Prostate gland (tissue), 2 donors: ENCODE measurements at places on chromosomes 2 and 18. TPM values are rescaled to one million over a fixed set of nuclear protein-coding genes. Genes with fewer than 3 reads are reported as not detected.

Gene LOXHD1
- total RNA-seq, result 1.4 TPM

Gene COL4A3
- 7.0 TPM for total RNA-seq

Gene IRS1
- 40.6 TPM for total RNA-seq

DNA sequence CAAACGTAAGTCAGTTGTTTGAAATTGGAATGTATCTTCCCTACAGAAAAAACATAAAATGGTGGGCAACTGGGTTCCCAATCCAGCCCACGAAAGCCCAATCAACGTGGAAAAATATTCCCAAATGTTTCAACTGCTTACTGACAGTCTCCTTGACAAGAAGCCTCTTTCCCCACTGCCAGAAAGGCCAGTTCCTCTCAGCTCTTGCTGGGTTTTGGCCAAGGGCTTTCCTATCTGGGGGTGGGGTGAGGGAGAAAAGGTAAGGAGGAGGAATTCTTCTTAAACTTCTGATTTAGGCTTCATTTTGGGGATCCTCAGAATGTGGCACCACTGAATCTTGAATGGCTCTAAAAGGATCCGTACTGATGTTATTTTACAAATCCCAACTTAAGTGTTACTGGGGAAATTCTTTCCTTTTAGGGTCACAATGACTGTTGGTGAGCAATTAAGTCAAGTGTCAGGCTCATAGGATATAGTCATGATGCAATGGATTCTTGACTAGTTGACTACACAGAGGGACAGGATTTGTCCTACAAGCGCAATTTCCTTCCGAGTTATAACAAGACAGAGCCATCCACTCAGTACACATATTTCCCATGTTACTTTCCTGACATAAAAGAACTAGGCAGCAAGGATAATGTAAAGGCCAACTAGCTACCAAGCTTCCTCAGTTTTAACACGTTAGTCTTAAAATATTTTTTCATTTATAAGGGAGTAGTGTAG is 73.6 kb downstream of the SPRED2 start:
- H3K27ac ChIP-seq, result no peak overlapping the region
- H3K4me1 ChIP-seq, result no peaks in the 10 kb centered on the region
- no peaks in the 10 kb centered on the region for H3K36me3 ChIP-seq
- H3K4me3 ChIP-seq, result no peak overlapping the region

GRCh38 chr2:150320608-150321007 is 166.9 kb downstream of the RND3 start:
- no peak overlapping the region for H3K27ac ChIP-seq
- DNase-seq, result no peak
- no peak overlapping the region for H3K4me3 ChIP-seq
- H3K27me3 ChIP-seq, result no peaks in the 10 kb centered on the region
- no peaks in the 10 kb centered on the region for H3K4me1 ChIP-seq

DNA sequence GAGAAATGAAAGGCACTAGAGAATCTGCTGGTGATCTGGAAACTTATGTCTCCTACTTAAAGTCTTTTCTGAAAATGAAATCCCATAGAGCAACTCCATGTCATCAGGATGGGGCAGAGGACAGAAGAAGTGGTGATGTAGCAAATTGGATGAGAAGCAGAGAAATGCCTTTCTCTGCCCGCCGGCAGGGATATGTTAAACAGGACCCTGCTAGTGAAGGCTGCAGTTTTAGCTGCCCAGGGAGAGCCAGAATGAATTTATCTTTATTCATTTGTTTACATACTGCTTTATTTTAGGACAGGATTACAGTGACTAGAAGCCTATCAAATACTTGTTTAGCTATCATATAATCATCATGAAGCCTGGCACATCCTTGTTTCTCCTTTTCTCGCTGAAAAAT is 247.0 kb downstream of the DOK6 start:
- H3K4me1 ChIP-seq, result no peaks in the 10 kb centered on the region
- no peaks in the 10 kb centered on the region for H3K36me3 ChIP-seq
- no peak overlapping the region for H3K27ac ChIP-seq
- no peak for DNase-seq
- H3K27me3 ChIP-seq, result no peaks in the 10 kb centered on the region
- H3K4me3 ChIP-seq, result no peak overlapping the region

DNA sequence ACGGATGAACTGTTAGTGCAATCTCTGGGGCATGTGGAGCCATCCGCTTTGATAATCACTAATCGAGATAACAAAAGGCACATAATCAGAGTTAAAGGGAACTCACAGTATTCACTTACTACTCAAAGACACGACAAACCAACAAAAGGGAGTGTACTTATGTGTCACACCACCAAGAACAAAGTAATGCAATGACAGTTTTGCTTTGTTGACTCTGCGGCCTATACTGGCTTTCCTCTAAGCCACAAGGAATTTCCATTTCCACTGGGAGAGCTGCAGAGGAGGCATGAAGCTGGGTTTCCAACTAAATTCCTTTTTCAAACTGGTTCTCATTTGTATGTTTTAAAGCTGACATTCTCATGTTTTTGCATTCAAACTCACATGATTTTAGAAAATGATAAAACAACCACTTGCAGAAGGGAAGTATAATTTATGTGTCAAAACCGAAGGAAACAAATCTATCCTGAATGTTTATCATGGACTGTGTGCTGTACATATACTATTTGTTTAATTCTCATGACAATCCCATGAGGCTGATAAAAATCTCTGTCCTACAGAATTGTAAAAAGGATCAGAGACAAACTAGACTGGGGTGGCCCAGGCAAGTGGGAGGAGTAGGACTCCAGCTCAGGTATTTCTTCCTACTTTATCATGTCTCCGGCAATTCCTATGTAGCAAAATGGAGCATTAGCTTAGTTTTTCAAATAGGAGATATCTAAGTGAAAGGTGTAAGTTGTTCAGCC is 149.6 kb upstream of the SMAD7 start:
- no peak for DNase-seq
- H3K4me1 ChIP-seq, result no peaks in the 10 kb centered on the region
- no peak overlapping the region for H3K4me3 ChIP-seq
- H3K36me3 ChIP-seq, result no peaks in the 10 kb centered on the region

- no peaks in the 10 kb centered on the region for H3K27me3 ChIP-seq
- DNase-seq, result no peak
- H3K36me3 ChIP-seq, result no peaks in the 10 kb centered on the region
- H3K4me1 ChIP-seq, result no peaks in the 10 kb centered on the region
These were observed 44.9 kb upstream of the TTC39C start for GRCh38 chr18:23969664-23970063.

GRCh38 chr2:53448591-53448990 is 319.0 kb upstream of the CHAC2 start:
- H3K27ac ChIP-seq, result no peak overlapping the region
- H3K27me3 ChIP-seq, result no peaks in the 10 kb centered on the region
- no peak overlapping the region for H3K4me3 ChIP-seq
- no peak for DNase-seq

GRCh38 chr18:13011719-13012118 is 20.6 kb downstream of the CEP192 start:
- no peak overlapping the region for H3K27ac ChIP-seq
- H3K36me3 ChIP-seq, result no peaks in the 10 kb centered on the region
- H3K4me3 ChIP-seq, result no peak overlapping the region

DNA sequence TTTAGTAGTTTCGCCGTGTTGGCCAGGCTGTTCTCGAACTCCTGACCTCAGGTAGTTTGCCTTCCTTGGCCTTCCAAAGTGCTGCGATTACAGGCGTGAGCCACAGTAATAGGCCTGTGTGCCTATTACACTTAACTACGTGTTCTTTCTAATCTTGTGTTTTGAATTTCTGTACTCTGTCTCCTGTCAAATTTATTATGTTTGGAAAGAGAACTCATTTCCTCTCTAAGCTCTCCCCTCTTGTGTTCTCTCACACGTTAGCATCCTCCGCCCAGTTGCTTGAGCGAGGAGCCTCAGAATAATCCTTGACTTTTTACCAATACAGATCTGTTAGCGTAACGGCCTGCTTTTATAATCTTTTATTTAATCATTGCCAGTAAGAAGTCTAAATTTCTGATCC is 3.7 kb downstream of the ATG16L1 start:
- H3K27ac ChIP-seq, result peak overlapping the region; percentile 90
- H3K4me3 ChIP-seq, result no peak overlapping the region
- DNase-seq, result no peak
- H3K36me3 ChIP-seq, result peaks cover 7% of the 10 kb centered on the region
- peaks cover 8% of the 10 kb centered on the region for H3K4me1 ChIP-seq

DNA sequence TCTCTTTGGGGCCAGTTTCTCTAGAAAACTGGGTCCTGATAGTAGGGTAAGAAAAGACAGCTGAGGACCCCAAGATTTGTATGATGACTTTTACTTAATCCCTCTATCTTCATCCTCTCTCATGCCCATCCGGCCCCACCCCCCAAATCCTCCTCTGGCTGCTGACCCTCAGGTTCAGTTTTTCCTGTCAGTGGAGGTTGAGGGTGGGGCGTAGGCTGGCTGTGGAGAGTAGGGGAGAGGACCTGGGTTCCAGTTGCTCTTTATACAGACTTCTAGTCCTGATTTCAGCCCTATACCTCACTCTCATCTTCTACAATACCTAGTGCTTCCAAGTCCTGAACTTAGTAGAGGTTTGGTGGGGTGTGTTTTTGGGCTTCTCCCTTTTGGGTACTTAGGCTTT is 28.4 kb downstream of the PLEKHA3 start:
- no peak overlapping the region for H3K4me3 ChIP-seq
- H3K4me1 ChIP-seq, result no peaks in the 10 kb centered on the region
- no peaks in the 10 kb centered on the region for H3K36me3 ChIP-seq
- no peak for DNase-seq
- H3K27me3 ChIP-seq, result no peaks in the 10 kb centered on the region
- H3K27ac ChIP-seq, result no peak overlapping the region

GRCh38 chr2:19349911-19350677 is 8.3 kb downstream of the OSR1 start:
- no peaks in the 10 kb centered on the region for H3K4me1 ChIP-seq
- H3K4me3 ChIP-seq, result no peak overlapping the region
- DNase-seq, result no peak
- no peak overlapping the region for H3K27ac ChIP-seq

DNA sequence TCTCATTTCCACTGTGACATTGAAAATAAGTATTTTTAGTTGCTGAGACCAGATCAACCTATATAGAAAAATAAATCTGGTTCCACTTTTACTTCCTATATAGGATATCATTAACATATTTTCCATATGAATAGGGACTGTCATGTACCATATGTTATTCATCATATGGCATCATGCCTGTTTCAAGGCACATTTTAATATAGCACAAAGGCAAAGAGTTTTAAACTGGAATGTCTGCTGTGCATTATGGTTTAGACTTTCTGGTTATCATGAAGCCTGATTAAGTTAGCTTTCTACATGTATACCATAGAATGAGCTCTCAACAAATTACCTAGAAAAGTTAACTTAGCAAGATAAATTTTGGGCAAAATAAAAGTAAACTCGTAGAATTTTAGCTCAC is 53.0 kb upstream of the ACYP2 start:
- no peaks in the 10 kb centered on the region for H3K4me1 ChIP-seq
- no peak overlapping the region for H3K27ac ChIP-seq
- DNase-seq, result no peak
- H3K4me3 ChIP-seq, result no peak overlapping the region
- no peaks in the 10 kb centered on the region for H3K36me3 ChIP-seq

DNA sequence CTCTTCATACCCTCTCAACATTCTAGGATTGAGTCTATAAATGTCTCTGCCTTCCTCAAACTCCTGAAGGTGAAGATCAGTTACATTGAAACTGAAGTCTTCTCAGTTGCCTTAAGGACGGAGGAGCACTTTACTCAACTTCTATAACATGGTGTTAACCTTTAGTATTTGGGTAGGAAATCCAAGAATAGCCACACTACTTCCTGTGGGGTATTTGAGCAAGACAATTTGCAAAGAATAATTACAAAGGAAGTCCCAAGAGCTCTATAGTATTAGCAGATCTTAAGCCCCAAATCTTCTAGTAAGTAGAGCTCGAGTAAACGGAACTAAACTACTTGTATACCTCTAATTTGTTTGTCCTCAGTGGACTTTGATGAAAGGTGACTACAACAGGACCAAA is 80.9 kb downstream of the SP100 start:
- no peak for DNase-seq
- no peak overlapping the region for H3K4me3 ChIP-seq
- H3K27me3 ChIP-seq, result no peaks in the 10 kb centered on the region
- no peak overlapping the region for H3K27ac ChIP-seq

- DNase-seq, result no peak
- no peak overlapping the region for H3K27ac ChIP-seq
- no peak overlapping the region for H3K4me3 ChIP-seq
- no peaks in the 10 kb centered on the region for H3K27me3 ChIP-seq
These were observed 32.0 kb upstream of the B4GALT6 start for GRCh38 chr18:31716362-31716761.

DNA sequence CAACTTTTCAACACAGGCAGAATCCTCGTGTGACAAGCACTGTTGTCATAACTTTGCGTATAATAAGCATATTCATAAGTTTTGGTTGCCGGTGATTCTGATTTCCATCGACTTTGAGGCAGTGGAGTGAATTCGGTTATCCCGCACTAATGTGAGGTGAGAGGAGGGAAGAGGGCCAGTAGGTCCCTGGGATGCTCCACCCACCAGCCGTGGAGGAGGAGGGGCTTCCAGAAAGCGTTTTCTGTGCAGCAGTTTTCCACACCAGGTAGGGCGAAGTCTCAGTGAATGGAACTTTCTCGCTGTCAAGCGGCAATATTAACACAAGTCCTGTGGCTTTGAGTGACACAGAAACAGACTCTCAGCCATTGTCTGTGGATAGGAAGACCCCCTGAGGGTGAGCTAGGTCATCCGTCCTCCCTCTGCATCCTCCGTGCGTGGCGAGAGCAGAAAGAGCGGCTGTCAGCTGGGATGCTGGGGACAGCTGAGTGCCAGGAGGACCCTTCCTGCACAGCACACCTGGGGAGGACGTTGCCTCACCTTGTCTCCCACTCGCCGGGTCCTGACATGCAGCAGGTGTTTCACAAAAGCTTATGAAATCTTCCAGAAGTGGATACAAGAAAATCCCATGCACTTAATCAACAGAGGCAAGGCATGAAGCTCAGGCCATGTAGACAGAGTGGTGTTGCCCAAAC is 67.5 kb downstream of the DCDC2C start:
- no peak overlapping the region for H3K4me3 ChIP-seq
- H3K36me3 ChIP-seq, result no peaks in the 10 kb centered on the region
- H3K27ac ChIP-seq, result no peak overlapping the region
- no peak for DNase-seq
- H3K4me1 ChIP-seq, result no peaks in the 10 kb centered on the region
